ENCODE measurements at places on chromosomes 2 and 18.

DNA sequence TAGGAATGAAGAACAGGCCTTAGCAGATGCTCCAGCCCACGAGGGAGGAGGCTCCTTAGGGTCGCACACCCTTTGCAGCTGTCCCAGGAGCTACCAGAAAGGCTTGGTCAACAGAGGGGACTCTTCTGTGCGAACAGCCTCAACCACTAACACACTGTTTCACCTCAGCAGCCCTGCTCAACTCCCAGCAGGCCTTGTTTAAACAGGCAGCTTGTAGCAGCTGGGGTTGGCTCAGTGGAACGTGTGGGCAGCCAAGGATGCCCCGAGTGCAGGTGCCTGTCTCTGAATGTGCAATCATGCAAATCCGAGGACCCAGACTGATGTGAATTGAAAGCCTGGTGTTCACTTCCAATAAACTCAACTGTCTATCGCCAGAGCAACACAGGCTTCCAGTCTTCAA lies 88.7 kb upstream of the CXCR4 start:
- DNase-seq, result peak; percentile 86

GRCh38 chr2:96907115-96908041 lies 37.5 kb upstream of the SEMA4C start:
- DNase-seq, result no peak

GRCh38 chr18:58309099-58309498 lies 265.1 kb downstream of the NEDD4L start:
- no peak for DNase-seq

- DNase-seq, result no peak
Measured at GRCh38 chr18:65721619-65722018, 29.2 kb upstream of the CDH7 start.

- no peak for DNase-seq
Measured at GRCh38 chr2:1881502-1881901, 137.2 kb upstream of the PXDN start.
